SHP77 (cell line): ENCODE measurements at places on chromosomes 16 and 17.

DNA sequence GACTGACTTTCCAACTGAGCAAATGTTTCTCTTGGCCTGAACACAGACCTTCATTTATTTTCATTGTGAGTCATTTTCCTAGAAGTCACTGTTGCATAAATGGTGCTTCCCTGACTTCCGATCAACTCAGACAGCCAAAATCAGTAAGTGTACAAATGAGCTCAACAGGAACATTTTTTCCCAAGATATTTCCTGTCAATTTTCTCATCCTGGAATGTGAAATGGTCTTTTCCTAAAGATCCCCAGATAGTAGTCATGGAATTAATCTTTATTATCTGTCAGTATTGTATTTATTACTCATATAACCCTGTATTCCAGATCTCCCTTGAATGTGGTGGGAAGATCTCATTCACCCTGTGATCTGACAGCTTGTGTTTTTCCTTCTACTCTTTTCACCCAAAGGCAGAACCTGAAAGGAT lies 360.3 kb upstream of the KIF2B start:
- DNase-seq, result no peak

DNA sequence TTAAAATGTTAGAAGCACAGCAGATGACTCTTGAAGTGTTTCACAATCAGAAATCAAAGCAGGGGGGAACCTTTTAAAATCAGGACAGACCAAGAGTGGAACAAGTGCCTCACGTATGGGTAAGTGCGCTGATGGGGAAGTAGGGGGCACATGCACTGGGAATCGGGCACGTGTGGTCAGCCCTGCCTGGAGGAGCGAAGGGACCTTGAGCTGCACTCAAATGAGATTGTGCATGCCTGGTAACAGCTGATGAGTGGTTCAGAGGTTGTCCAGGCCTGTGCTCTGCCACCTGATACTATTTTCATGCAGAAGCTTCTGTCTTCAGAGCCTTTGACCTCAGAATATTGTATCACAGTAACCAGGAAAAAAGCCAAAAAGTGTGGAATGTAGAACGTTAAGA lies 13.7 kb upstream of the XYLT2 start:
- no peak for DNase-seq

- DNase-seq, result no peak
Measured at GRCh38 chr17:18860161-18860972, 2.4 kb downstream of the PRPSAP2 start.

- no peak for DNase-seq
Measured at GRCh38 chr17:14575471-14575953, 274.6 kb downstream of the HS3ST3B1 start.

DNA sequence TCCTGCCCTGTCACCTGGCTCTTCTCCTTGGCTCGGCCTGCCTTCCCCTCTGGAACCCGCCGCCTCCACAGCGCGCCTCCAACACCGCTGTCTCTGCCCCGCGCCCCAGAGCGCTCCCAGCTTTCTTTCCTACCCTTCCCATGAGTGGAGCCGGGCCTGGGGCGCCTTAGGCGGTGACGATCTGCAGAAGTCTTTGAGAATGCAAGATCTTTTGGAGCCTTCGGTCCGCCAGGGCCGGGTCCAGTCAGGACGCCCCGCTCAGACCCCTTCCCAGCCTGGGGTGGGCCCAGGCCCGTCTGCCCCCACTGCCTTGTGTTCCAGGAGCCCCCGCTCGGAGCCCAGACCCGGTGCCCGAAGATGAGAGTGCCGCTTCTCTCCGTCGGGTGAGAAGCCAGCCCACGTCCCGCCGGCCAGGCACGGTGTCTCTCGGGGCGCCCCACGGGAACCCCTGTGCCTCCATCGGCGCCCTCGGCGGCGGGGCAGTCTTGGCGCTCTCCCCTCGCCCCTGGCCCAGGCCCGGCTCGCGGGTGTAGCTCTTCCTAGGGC lies 40.0 kb downstream of the MRM1 start:
- no peak for DNase-seq

DNA sequence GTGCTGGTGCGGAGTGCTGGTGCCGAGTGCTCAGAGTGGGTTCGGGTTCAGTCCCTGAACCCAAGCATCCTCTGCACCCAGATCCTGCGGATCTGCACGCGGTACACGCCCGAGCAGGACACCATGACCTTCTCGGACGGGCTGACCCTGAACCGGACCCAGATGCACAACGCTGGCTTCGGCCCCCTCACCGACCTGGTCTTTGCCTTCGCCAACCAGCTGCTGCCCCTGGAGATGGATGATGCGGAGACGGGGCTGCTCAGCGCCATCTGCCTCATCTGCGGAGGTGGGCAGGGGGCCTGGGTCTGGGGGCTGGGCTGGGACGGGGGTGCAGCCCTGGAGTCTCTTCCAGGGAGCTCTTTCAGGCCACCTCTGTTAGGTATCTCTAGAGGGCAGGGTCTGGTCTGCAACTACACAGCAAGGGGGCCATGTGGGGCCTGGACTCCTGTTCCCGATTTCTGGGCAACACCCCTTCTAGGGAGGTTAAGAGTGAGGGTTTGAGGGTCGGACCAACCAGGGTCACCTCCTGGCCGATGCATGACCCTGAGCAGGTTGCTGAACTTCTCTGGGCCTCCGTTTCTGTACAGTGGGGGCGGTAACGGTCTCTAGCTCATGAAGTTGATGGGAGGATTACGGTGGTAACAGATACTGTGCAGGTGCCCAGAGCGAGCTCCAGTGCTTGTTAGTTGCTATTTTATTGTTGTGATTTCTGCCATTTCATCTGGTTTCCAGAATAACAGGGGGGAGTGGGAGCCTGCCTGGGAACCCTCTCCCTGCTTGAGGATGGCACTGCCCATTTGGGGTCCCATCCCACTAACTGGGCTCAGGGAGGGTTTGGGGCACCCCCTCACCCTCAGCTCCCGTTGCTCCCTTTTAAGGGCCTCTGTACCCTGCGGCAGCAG lies 10.1 kb downstream of the GJD3 start:
- DNase-seq, result no peak

GRCh38 chr17:4739122-4740024 lies at the start of the genes CXCL16 and ZMYND15:
CXCL16 (minus strand) TSS chr17:4739928; CDS start chr17:4739339, 589 bp downstream.
ZMYND15 (plus strand) TSS chr17:4739833; CDS start chr17:4740549, 716 bp downstream.
- no peak for DNase-seq

GRCh38 chr17:7329997-7330637 lies 982 bp upstream of the NEURL4 start:
- DNase-seq, result peak; percentile 90

GRCh38 chr16:85862476-85863383 lies 36.2 kb upstream of the IRF8 start:
- DNase-seq, result no peak
